Lower leg skin (tissue), 4 donors: ENCODE measurements at places on chromosomes 1 and 21. TPM values are rescaled to one million over a fixed set of nuclear protein-coding genes. Genes with fewer than 3 reads are reported as not detected.
A peak's percentile ranks its signal among the peaks of the same experiment; 100 is the strongest.

- no peak for DNase-seq
These were observed 39.8 kb upstream of the C1orf53 start for GRCh38 chr1:197862671-197863070.

DNA sequence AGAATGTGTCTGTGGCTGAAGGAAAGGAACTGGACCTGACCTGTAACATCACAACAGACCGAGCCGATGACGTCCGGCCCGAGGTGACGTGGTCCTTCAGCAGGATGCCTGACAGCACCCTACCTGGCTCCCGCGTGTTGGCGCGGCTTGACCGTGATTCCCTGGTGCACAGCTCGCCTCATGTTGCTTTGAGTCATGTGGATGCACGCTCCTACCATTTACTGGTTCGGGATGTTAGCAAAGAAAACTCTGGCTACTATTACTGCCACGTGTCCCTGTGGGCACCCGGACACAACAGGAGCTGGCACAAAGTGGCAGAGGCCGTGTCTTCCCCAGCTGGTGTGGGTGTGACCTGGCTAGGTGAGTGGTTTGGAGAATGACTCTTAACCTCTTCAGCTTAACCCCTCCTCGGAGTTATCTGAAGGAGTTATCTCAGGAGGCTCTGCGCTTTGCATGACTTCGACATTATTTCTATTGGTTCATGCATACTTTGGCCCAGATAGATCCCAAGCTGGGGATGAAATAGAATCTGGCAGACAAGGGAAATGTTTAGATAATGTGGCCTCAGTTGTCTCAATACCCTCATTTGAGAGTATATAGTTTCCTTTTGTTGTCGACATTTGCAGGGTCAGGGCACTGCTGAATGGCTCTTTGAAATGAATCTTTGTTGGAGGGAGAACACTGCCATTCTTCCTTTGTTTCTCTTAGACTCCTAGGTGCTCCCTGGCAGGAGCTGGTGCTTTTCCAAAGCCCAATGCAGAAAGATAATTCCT, 39.7 kb downstream of the PTGFRN start:
- no peak for DNase-seq

Gene CORT
- not detected for total RNA-seq

Gene PRAMEF25
- not detected for total RNA-seq

GRCh38 chr1:210705086-210705485, 376.4 kb downstream of the HHAT start:
- peak; percentile 34 for DNase-seq

Gene TRIM67
- total RNA-seq, result not detected

GRCh38 chr1:15033264-15033663, 120.3 kb upstream of the TMEM51 start:
- DNase-seq, result no peak

- DNase-seq, result peak; percentile 95
These were observed 12.8 kb downstream of the ADAMTSL4 start for GRCh38 chr1:150561974-150562445.

Gene KCNJ9
- total RNA-seq, result not detected

DNA sequence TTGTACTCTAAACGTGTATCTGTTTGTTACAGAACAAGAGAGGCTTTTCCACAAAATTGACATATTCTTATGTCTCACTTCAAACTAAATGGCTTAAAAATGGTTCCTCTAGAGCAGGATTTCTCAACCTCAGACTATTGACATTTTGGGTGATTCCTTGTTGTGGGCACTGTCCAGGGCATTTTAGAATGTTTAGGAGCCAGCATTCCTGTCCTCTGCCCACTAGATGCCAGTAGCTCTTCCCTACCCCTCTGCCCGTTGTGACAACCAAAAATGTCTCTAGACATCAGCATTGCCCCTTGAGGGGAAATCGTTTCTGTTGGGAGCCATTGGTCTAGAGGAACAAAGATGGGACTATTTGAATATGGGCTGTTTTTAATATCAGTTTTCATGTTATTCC, 17.3 kb downstream of the SMAP2 start:
- no peak for DNase-seq

Gene S100A7A
- not detected for total RNA-seq

Gene ADGRB2
- total RNA-seq, result 2.2 TPM

Gene NBPF6
- not detected for total RNA-seq
